A549 treated with AZD2906 at 1 μM for 4 hours (cell line): ENCODE measurements at places on chromosomes 1 and 21. TPM values are rescaled to one million over a fixed set of nuclear protein-coding genes. Genes with fewer than 3 reads are reported as not detected.

The CNKSR1 gene
- total RNA-seq, result 0.04 to 0.39 TPM (median 0.31 TPM) in 5 replicates

The OR2T35 gene
- not detected in 5 replicates for total RNA-seq

The PLPPR5 gene
- 0.03 TPM in 1 of 5 replicates, not detected in the others for total RNA-seq

The DAB1 gene
- total RNA-seq, result not detected in 5 replicates

The VAV3 gene
- total RNA-seq, result 0.41 to 1.5 TPM (median 0.63 TPM) in 5 replicates

The MGST3 gene
- total RNA-seq, result 199 to 233 TPM (median 207 TPM) in 5 replicates

The FCRL1 gene
- not detected in 5 replicates for total RNA-seq

The CENPS gene
- 26.8 to 32.2 TPM (median 28.2 TPM) in 5 replicates for total RNA-seq

The ATPAF1 gene
- total RNA-seq, result 31.0 to 34.6 TPM (median 33.7 TPM) in 5 replicates
